ENCODE measurements at places on chromosomes 3 and 15.

DNA sequence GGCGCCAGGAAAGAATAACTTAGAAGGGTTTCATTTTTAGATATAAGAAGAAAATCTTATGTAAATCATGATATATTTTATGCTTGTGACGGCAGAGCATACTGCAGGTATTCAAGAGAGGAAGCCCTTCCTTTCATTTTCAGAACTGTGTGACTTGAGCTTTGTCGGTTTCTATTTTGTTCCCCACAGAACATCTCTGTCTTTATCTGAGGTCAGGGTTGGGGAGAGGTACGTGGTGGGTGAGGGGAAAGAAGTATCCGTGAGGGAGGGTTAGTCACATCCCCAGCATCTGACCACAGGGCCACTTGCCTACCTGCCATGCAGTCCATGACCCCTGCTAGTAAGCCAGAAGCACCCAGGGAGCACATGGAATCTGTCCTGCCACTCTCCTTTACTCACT, 126.5 kb downstream of the DGKG start:
- no peak for DNase-seq

GRCh38 chr15:22944651-22945050, 35.5 kb downstream of the CYFIP1 start:
- DNase-seq = no peak

GRCh38 chr3:73734211-73735089, 109.7 kb upstream of the PDZRN3 start:
- DNase-seq = no peak

DNA sequence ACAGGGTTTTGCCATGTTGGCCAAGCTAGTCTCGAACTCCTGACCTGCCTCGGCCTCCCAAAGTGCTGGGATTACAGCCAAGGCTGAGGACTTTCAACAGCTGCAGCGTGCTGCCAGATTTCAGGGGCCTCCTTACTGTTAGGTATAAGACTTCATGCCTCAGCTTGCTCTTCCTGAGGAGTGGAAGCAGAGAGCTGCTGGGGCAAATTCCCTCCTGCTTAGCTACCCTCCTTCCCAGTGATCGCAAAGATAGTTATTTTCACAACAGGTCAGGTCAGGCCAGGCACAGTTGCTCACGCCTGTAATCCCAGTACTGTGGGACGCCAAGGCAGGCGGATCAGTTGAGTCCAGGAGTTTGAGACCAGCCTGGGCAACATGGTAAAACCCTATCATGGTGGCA, 2.6 kb upstream of the CPNE9 start:
- no peak for DNase-seq

DNA sequence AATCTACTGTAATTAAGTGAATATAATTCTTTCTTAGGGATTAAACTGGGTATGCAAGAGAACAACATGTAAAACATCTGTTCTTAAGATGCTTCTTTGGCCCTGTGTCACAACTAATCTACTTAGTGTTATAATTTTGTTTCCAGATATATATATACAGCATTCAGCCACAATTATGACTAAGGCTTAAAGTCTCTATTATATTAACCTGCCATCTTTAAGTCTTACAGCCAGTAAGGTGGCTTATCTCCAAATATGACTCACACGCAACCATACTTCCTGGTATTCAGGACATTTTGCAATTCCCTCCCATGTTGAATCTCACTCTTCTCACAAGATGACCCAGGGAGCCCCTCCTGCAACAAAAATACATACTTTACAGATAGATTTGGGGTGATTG, 6.6 kb upstream of the KBTBD8 start:
- peak; percentile 69 for DNase-seq
